ENCODE measurements at places on chromosomes 6 and 20. TPM values are rescaled to one million over a fixed set of nuclear protein-coding genes. Genes with fewer than 3 reads are reported as not detected.

- no peak for DNase-seq
Measured at GRCh38 chr6:151762817-151763216, 44.7 kb upstream of the ESR1 start.

GRCh38 chr6:156807795-156808194 is 30.6 kb downstream of the ARID1B start:
- DNase-seq, result no peak

GRCh38 chr6:108635505-108636226 is 74.9 kb downstream of the FOXO3 start:
- no peak for DNase-seq

DNA sequence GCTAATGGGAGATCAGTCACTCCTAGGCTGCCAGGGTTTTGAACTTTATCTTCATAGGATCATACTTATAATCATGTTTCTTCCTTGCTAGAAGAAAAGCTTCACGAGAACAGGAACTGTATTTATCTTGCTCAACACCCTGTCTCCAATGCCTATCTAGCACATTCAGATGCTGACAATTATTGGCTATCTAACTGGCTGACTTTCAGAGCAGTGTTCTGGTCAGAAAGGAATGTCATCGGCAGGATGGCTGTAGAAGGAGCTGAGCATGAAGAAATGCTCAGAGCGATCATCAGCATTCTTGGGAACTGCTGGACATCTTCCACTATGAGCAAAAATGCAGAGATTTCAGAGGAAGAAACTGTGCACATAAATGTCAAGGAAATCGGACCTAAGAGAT is 628.0 kb upstream of the NRSN1 start:
- no peak for DNase-seq

DNA sequence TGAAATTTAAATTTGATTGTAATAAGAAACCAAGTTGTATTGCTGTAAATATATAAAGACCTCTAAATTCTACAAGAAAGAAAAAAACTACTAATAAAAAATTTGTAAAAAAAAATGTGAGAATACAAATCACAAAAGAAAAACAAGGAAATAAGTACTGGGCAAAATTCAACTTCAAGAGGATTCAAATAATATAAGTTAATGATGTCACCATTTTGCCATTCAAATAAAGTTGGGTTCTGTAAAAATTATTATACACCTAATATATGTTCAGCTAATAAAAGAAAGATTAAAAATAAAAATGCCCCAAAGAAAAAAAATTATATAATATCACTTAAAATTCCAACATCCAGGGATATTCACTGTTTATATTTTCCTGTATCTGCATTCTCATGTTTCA is 47.0 kb upstream of the BMP5 start:
- DNase-seq, result no peak

Gene SYNE1
- 55.1 TPM for total RNA-seq

Gene SPTLC3
- 3.4 TPM for total RNA-seq

GRCh38 chr6:42396720-42397119 is 55.0 kb downstream of the TRERF1 start:
- DNase-seq, result no peak

GRCh38 chr6:161164182-161164625 is 109.7 kb downstream of the AGPAT4 start:
- no peak for DNase-seq

DNA sequence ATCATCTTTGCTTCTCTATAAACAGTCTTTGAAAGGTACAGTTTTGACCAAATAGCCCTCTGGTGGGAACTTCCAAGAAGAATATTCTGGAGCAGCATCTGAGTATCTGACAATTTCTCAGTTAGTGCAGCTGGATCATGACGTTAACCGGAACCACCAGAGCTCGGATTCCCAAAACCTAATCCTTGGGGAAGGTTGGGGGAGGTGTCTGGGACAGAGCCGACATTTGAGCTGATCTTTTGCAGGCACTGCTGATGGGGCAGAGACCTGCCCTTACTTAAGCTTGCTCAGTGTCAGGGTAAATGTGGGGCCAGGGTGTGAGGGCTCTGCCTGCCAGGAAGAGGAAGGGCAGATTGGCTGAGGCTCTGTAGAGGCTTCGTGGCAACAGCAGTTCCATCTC is 416.6 kb downstream of the DHX35 start:
- DNase-seq, result no peak

DNA sequence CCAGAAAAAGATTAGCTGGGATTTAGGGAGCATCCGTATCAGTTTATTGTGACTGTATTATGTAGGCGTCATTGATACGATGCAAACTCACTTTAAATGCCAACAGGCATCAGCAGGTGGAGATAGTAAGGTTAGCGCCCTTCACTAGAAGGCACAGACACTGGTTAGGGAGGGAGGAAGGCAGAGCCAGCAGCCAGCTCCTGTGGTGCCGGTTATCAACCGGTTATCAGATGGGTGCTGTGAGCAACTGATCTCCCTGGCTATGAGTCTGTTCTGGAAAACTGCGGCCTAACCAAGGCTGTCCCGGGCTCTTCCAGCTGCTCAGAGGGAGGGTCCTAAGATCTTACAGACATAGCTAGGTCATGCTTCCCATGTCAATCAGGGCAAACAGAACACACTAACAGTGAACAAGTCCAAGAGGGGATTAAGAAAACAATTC is 47.5 kb upstream of the CD93 start:
- no peak for DNase-seq

DNA sequence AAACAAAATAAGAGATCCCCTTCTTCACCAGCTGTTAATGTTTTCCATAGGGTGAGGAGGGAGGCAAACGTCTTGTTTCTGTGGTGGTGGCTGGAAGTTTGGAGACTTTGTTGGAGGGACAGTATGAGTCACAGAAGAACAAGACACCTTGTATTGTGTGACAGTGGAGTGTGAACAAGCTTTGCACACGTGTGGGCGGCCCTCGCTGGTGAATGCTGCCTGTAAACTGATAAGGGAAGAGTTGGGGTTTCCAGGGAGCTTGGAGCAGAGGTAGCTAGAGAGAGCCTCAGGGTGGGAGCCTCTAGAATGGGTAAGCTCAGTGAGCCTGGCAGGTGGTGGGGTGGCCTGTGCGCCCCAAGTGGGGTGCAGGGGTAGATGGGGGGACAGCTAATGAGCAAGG is 78.3 kb downstream of the ZDHHC14 start:
- DNase-seq, result no peak

All from thymus (tissue), 14 donors.